Fibroblast of mammary gland (primary cell): ENCODE measurements at places on chromosomes 4 and X.

- no peak for DNase-seq
Measured at GRCh38 chr4:80465238-80465637, 129.7 kb downstream of the CFAP299 start.

DNA sequence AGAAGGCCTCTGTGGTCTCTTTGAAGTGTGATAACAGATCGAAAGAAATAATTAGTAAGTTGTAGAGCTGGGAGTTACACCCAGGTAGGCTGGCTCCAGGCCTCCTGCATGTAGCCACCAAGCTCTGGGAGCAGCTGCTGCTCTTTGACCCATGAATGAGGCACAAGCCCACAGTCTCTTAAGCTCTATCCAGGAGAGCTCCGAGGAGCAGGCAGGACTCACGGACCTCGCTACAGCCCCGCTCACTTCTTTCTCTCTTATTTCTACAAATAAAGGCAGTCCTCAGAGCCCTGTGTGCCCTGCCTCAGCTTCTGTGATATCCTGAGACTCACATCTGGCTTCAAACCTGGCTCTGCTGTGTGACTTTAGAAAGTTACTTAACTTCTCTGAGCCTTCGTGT lies 86.9 kb downstream of the EVC start:
- DNase-seq: no peak

- peak; percentile 56 for DNase-seq
Measured at GRCh38 chr4:65670331-65671031, at the start of gene EPHA5. EPHA5 (minus strand) TSS chr4:65670489; CDS start chr4:65669742, 747 bp downstream.

- DNase-seq: no peak
Measured at GRCh38 chrX:40010550-40011321, 87.0 kb downstream of the BCOR start.

- DNase-seq: no peak
Measured at GRCh38 chr4:165628572-165628971, 244.5 kb upstream of the TLL1 start.

- DNase-seq: no peak
Measured at GRCh38 chr4:165299399-165300060, 27.9 kb upstream of the MSMO1 start.

DNA sequence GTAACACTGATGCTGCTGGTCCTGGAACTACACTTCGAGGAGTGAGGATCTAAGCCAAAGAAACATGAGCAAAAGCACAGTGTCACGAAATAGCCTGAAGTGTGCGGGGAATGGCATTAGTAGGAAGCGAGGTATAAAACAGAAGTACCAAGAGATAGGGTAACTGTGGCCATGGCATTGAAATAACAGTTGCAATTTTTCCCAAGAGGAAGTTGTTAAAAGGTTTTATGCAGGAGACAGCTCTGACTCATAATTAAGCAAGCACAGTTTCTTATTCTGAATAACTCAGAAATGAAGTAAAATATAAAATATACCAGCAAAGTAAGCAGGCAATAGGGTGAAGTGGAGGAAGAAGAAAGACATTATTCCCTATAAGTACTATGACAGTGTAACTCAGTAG lies 90.3 kb upstream of the TMEM150C start:
- DNase-seq: peak; percentile 33

GRCh38 chr4:83219344-83220331 lies 65.0 kb downstream of the COQ2 start:
- DNase-seq: peak; percentile 15

DNA sequence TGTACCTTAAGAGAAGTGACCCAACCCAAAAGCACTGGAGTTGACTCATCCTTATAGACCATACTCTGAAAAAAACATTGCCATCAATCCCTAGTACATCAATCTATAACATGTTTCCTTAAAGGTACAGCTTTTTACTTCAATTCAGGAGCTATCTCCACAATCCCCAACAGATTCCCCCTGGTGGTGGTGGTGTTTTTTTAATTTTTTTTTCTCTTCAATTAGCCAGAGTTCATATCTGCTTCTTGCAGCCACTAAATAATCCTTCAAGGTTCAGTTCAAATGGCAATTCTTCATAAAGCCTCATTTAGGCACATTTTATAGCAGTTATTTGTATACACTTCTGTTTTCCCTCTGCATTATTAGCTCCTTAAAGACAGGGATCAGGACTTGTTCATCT lies 60.7 kb upstream of the KDR start:
- no peak for DNase-seq

DNA sequence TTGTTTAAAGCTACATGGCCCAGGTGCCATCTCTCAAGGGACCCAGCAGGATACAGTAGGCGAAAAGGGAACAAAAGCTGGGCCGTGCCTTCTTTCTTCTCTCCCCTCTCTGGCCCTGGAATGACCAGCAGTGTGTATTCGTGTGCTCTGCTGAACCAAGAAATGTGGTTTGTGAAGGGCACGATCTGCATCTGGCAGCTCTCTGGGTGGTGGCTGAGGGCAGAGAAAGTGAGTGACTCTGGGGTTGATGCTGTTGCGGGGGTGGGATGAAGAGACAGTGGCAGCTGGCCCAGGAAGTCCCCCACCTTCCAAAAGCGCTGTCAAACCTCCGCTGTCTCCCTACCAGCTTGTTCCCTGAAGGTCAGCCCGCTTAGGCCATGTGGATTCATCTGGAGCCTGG lies 88.3 kb downstream of the CLDN34 start:
- DNase-seq: no peak

GRCh38 chr4:181613200-181613599 lies 630.0 kb upstream of the TENM3 start:
- no peak for DNase-seq
